Osteoblast (primary cell): ENCODE measurements at places on chromosomes 3 and 15. TPM values are rescaled to one million over a fixed set of nuclear protein-coding genes. Genes with fewer than 3 reads are reported as not detected.

DNA sequence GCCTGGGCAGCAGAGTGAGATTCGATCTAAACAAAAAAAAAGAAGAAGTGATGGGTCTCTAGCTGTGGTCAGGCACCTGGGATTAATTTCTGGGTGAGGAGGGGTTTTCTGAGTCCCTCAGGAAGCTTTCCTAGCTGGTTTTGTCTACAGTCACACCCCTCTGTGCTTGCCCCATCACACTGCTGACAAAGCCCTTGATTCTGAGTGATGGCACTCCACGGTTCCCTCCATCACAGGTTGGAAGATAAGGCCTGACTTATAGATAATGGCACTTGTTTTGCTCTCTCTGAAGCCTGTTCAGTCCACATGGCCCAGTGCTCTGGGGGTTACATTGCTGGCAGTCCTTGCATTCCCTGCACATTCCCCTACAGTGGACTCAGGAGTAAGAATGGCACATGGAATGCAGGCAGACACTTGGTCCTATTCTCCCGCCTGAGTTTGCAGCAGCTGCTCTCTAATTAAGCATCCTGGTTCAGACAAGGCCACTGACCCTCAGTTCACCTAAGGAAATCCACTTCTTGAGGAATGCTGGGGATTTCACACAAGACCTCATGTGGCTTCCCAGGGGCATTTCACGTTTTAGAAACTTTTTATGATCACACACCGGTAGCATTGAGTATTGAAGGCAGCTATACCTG, 81.0 kb upstream of the NMNAT3 start:
- DNase-seq, result no peak

IL17RD gene
- 2.2 and 3.5 TPM in 2 replicates for total RNA-seq

PLA2G4B gene
- 0.72 and 1.2 TPM in 2 replicates for total RNA-seq

DNA sequence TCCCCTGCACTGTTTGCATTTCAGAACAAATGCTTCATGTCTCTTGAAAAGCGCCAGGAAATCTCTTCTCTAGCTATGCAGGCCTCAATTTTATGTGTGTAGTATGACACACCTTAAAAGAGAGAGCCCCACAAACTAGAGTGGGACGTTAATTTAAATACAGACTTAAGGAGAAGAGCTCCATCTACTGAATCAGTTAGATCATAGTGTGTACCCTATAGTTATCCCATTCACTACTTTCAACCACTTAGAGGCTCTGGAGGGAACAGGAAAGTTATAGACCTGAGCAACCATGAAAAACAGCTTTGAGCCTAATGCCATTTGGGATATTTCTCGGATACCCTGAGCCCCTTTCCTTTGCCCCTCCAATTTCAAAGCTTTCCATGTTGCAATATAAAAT, 153.7 kb downstream of the TIGIT start:
- DNase-seq, result no peak

DNA sequence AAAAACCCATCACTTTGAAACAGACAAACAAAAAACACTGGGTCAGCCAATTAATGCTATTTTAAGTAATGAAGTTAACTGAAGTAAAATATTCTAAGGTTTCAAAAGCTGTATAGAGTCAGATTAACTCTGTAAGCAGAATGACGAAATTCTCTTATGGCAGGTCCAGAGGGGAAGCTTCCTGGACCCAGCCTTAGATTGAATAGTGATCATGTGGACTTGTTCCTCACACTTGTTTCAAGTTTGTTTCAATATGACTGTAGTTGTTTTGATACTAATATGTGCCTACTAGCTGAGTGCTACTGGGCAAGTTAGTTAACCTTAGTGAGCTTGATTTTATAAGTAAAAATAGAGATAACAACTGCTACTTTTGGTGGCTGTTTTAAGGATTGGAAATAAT, 32.6 kb downstream of the PLS1 start:
- no peak for DNase-seq

FOXL2NB gene
- 0.36 TPM in 1 of 2 replicates, not detected in the other for total RNA-seq
